ENCODE measurements at places on chromosomes 12 and 14.

GRCh38 chr14:37122919-37123639, 49.3 kb downstream of the SLC25A21 start:
- no peak for DNase-seq

DNA sequence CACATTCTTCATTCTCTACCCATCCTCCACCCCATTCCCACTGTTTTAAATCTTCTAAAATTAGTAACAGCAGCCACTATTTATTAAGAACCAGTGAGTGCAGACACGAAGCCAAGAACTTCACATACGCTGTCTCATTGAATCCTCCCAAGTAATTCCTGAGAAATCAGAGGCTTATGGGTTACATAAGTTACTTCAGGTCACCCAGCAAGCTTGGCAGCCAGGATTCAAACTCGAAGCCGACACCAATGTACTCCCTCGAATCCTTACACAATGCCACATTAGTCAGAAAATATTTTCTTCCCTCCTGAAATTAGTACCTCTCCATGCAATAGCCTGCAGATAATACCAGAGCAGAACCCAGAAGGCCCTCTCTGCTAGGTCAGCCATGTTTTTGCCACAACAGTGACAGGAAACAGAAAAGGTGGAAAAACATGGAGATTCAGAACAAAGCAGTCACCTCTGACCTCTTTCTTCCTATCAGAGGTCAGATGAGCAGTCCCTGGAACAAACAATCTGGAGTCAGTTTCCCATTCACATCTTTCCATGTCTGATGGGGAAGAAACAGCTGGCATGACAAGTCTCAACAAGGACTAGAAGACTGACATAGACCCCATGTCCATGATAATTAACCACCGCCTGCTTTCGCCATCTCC, 16.4 kb downstream of the NID2 start:
- DNase-seq: no peak

GRCh38 chr12:11949738-11950411, 120.9 kb upstream of the BCL2L14 start:
- peak; percentile 95 for DNase-seq

GRCh38 chr14:24382064-24382371, 14.0 kb downstream of the NFATC4 start:
- no peak for DNase-seq

GRCh38 chr12:106915635-106916026, 40.1 kb upstream of the TMEM263 start:
- DNase-seq: no peak

GRCh38 chr12:120932058-120932457, 27.9 kb upstream of the SPPL3 start:
- DNase-seq: no peak

GRCh38 chr12:120760349-120761254, 35.0 kb downstream of the ACADS start:
- no peak for DNase-seq

DNA sequence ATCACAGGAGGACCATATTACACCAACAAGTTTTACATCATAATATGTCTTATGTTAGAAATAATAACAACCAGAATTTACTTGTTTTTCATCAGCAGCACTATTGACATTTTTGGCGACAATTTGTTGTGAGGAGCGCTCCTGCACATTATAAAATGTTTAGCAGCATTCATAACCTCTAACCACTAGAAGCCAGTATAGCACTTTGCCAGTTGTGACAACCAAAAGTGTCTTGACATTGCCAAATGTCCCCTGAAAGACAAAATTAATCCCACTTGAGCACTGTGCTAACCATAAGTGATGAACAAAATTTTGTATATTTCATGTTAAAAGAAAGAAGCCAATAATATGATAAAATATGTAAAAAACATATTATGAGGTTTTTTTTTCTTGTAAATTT, 356.9 kb upstream of the LMO3 start:
- DNase-seq: no peak

DNA sequence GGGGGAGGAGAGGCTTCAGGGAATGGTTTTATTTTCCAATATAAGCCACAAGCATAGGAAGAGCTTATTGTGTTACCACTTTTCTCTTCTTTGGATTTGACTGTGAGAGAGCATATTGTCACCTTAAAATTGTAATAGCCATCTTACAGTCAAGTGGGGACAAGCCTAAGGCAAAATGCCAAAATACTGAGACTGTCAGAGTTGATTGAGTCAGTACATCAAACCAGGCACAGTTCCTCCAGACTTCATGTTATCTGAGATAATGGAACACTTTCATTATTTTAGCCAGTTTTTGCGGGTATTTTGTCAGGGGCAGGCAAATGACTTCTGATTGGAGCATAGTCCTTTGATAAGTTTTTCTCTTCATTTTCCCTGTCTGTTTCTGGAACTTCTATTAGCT, 19.5 kb upstream of the NUBPL start:
- DNase-seq: no peak

GRCh38 chr12:18320036-18320617, 58.8 kb downstream of the PIK3C2G start:
- DNase-seq: peak; percentile 13

- no peak for DNase-seq
Measured at GRCh38 chr14:82003426-82003825, 469.8 kb upstream of the SEL1L start.

GRCh38 chr14:60771117-60771516, 36.6 kb downstream of the MNAT1 start:
- DNase-seq: no peak

DNA sequence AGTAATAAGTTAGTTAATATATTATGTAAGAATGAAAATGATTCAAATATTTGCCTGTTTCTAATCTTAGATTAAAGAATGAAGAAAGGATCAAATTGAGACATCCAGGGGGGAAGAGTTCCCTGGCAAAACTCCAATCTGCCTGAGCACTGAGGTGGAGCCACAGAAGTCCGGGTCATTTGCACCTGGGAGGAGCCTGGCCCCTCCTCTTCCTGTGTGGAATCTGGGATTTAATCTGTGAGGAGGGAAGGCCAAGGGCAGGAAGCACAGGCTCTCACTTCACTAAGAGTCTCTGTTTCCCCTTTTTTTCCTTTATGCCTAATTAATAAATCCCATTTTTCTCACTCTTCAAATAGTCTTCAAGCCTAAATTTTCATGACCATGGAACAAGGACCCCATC, 599.5 kb downstream of the FLRT2 start:
- DNase-seq: no peak

GRCh38 chr12:92470608-92471021, 232.2 kb upstream of the PLEKHG7 start:
- DNase-seq: no peak

DNA sequence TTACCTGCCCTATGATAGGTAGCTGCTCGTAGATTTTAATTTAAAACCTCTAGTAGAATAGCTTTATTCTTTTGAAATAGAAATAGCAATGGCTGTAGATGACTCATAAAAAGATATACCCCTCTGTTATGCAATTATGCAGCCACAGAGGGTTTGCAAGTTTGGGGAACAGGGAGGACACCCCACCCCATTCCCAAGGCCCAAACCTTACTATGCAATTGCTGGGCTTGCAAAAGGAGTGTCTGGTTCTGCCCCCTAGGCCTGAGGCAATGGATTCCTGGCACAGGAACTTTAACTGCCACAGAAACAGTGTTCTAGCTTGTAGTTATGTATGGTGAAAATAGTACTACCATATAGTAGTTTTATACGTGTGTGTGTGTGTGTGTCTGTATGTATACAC, 403.3 kb downstream of the ADAMTS20 start:
- no peak for DNase-seq

- no peak for DNase-seq
Measured at GRCh38 chr12:70983692-70984091, 63.2 kb upstream of the PTPRR start.

GRCh38 chr12:129941618-129942017, 37.8 kb upstream of the TMEM132D start:
- DNase-seq: no peak

GRCh38 chr12:91702843-91703425, 442.7 kb downstream of the BTG1 start:
- no peak for DNase-seq

GRCh38 chr14:21133901-21134300, 22.0 kb downstream of the OR5AU1 start:
- DNase-seq: no peak

DNA sequence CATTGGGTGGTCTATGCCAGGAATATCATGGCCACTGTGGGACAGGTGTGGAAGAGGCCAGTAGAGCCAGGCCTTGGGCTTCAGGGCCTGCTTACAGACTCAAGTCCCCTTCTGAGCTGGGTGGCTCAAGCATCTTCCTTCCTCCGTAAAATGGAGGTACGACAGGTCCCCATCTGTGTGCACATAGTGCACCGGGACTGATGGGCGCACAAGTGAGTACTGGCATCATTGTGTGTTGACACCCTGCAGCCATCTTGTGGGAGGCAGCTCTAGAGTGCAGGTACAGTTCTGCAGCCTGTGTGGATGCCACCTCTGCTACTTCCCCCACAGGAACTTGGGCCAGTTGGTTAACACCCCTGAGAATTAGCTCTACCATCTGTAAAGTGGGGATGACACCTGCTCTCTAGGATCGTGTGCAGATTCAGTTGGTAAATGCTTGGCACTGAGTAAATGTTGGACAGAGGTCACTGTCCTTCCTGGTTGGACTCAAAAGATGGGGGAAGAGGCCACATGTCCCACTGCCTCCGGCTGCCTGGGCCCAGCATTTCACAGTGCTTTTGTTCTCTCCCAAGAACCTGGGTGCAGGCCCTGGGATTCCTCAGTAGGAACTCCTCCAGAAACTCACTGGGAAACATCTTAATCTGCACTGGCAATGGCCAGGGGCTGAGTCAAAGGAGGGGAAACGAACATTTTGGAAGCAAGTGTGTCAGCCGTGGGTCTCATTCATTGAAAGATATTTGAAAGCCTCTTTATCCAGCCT, 70.6 kb downstream of the C14orf132 start:
- no peak for DNase-seq

DNA sequence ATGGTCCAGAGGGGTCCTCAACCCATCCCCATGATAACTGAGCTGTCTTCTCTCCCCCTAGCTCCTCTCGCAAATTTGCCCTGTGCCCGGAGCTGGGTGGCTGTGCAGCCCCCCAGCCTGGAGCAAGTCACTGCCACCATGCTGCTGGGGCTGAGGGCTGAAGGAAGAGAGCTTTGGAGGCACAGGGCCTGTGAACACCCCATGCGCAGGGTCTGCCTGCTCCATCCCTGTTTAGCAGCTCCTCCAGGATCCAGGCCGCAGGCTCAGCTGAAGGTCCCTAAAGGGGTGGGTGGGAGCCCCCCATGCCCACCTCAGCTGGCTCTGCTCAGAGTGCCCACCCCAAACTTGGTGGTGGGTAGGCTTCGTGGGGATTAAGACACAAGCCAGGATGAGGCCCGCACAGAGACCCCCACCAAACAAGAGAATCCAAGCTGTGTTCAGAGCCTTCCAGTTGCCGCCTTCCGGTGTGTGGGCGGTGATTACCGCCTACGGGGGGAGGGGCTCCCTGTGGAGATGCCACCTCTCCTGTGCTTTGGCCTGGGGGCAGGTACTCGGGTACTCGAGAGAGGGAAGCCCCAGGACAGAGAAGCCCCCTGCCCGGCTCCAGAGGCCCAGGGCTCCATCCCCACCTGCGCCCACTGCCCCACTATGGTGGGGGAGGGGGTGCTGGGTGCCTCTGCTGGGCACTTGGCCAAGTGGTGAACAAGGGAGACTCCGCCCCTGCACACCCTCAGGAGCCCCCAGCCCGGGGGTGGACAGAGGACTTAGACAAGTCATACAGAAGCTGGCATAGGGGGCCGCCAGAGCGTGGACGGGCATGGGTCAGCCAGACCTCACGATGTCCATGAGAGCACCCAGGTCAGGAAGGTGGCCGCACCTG, 1.4 kb upstream of the JAG2 start:
- DNase-seq: no peak

DNA sequence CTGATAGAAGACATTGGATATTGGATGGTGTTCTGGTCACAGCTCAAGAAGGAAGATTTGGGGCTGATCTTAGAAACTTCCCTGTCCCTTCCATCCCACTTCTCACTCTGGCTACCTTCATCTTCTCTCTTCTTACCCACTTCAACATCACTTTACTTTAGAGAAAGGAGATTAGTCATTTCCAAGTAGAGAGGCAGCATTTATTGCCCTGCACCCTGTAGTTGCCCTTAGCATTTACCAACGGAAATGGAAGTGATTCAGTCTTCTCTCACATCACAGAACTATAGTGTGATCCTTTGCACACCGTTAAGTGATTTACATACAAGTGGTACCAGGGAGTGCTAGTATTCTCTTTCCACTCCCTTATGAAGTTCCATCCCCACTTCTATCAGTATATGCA, 52.4 kb downstream of the PHLDA1 start:
- DNase-seq: no peak

GRCh38 chr12:116695464-116695725, 42.5 kb downstream of the SPRING1 start:
- DNase-seq: peak; percentile 26

- DNase-seq: no peak
Measured at GRCh38 chr14:67413806-67414769, 2.1 kb upstream of the PLEK2 start.

DNA sequence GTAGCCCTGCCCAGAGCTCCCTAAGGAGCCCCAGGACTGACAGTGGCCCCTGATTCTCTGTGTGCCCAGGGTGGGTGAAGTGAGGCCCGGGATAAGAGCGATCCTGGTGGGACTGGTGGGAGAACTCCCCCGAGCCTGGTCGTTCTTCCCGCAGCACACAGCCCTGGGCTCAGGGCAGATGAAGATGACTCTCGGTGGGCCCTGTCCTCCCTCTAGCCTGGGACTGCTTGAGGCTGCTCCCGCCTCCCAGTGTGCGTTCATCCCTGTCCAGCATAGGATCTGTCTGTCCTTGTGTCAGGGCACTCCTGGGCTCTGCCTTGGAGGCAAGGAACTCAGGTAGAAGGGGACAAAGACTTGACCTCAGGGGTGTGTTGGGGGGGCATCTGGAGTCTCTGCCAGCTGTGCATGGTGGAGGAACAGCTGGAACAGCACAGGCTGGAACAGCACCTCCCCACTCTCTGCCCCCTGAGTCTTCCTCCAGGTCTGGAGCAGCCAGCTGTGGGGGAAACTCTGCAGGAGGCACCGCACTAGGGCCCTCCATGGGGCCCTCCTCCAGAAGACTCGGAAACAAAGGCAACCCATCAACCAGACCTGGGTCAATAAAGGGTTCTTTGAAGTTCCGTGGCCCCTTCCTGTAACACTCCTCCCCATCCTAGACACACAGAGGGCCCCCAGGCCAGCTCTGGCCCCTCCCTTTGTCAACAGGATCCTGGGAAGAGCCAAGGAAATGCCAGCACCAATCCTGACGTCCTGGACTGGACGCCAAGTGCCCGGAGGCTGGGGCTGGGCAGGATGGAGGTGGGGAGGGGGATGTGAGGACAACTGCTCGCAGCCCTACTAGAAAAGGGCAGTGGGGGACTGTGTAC, 15.9 kb downstream of the FAIM2 start:
- no peak for DNase-seq

GRCh38 chr12:11834104-11834812, 184.8 kb downstream of the ETV6 start:
- no peak for DNase-seq
